NB4 (cell line): ENCODE measurements at places on chromosomes 5 and 9.

- DNase-seq, result no peak
These were observed 10.1 kb downstream of the PHF2 start for GRCh38 chr9:93586290-93587057.

DNA sequence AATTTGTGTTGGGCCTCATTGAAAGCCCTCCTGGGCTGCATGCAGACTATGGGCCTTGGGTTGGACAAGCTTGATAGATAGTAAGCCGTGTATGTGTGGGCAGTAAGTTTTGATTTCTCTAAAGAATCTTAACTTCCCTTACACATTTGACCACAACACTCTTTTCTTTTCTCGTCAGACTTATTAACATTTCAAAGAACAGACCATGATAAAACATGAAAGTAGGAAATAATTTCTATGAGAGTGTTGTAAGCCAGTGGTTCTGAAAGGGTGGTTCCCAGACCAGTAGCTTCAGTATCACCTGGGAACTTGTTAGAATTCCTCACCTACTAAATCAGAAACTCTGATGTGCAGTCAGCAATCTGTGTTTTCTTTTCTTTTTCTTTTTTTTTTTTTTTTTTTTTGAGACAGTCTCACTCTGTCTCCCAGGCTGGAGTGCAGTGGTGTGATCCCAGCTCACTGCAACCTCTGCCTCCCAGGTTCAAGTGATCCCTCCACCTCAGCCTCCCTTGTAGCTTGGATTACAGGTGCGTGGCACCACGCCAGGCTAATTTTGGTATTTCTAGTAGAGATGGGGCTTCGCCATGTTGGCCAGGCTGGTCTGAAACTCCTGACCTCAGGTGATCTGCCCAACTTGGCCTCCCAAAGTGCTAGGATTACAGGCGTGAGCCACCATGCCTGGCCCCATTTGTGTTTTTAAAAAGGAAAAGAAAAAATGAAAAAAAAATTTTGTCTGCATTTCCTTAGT, 20.0 kb upstream of the GCNT1 start:
- no peak for DNase-seq

GRCh38 chr9:129445794-129446306, 175.1 kb downstream of the C9orf50 start:
- no peak for DNase-seq

DNA sequence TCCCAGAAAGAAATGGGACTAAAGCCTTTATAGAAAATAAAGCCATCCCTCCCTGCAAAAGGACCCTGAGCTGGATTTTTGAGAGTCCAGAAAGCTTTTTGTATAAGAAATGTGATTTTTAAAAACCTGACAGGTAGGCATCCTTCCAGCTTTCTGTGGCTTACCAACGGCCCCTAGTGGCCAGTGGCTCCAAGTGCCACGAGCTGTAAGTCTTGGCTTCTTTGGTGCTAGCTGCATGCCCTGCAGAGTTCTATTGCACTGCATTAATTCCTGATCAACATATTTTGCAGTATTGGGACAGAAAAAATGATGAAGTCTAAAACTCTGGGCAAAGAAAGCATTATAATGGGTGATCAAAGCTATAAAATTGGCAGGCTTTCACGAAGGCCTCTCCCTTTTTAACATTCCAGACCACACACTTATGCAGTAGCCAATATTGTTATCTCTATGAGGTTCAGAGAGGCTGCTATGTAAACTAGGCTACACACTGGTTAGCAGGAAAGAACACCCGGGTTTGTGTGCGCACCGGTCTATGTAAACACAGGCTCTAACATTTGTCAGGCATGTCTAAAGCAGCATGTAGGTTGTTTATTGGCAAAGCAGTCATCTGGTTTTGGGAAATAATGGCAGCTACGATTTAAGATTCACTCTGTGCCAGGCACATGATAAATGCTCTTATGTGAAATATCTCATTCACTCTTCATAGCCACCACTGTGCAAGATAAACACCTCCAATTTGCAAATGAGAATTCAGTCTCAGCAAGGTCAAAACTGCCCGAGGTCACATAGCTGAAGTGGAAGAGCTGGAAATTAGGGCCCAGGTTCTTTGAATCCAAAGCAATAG, 55.2 kb downstream of the NMUR2 start:
- peak; percentile 38 for DNase-seq

DNA sequence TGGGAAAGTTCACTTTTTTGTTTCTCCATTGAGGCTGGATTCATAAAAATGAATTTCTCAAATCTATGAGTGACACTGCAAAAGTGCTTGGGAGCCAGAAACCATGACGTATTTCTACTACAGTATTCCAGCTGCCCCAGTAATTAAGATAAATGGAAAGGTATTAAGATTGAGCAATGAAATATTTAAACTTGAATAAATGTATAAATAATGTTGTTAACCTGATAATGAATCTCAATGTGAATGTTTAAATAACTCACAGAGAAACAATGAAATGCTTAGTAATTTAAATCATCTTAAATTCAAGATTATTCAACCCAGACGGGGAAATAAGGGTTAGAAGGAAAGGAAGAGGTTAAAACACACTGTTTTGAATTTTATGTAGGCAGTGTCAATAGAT, 11.2 kb upstream of the SRP19 start:
- no peak for DNase-seq

DNA sequence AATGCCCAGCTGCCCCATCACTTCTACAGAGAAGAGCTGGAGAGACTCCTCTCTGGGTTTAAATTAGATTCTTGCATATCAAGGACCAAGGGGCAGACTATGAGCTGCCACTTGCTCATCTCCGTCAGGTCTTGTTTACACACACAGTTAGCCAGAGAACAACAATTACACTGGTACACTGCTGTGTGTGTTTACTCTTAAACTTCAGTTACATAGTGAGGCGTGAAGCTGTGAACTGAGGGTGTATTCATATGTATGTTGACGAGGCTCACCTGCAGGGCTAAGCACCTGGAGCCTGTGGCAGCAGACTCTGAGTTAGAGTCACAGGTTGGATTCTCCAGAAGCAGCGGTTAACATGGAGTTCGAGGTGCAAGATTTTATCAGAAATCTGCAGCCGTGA, 155.4 kb upstream of the ANKH start:
- no peak for DNase-seq

DNA sequence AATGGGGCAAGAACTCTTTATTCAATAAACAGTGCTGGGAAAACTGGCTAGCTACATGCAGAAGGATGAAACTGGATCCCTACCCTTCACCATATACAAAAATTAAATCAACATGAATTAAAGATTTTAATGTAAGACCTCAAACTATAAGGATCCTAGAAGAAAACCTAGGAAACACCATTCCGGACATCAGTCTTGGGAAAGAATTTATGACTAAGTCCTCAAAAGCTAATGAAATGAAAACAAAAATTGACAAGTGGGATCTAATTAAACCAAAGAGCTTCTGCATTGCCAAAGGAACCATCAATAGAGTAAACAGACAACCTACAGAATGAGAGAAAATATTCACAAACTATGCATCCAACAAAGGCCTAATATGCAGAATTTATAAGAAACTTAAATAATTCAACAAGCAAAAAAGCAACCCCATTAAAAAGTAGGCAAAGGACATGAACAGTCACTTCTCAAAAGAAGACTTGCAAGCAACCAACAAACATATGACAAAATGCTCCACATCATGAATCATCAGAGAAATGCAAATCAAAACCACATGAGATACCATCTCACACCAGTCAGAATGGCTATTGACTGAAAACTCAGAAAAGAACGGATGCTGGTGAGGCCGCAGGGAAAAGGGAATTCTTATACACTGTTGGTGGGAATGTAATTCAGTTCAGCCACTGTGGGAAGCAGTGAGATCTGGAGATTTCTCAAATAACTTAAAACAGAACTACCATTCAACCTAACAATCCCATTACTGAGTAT, 104.3 kb upstream of the MAP3K1 start:
- DNase-seq, result no peak

- DNase-seq, result no peak
These were observed 188.5 kb downstream of the CACNA1B start for GRCh38 chr9:138066049-138066448.

DNA sequence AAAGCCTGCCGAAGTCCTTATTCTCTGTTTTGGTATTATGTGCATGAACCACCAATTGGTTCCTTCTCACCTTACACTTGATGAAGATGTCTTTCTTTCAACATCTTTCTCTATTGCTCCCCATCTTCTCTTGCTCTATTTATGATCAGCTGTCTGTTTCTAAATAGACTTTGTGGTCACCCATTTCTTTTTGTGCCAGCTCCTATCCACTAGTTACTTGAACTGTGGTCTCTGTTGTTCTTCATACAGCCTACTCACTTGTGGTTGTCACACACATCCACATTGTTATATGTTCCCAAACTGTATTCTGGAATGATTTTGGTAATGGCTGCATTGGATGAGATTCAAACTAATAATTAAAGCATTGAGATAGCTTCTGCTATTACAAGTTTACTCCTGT, 11.4 kb downstream of the VCAN start:
- DNase-seq, result no peak

GRCh38 chr5:11903121-11903613, 1.1 kb downstream of the CTNND2 start:
- DNase-seq, result no peak

GRCh38 chr5:116521173-116521872, 53.3 kb downstream of the SEMA6A start:
- DNase-seq, result no peak

GRCh38 chr5:60685700-60686099, 14.3 kb downstream of the DEPDC1B start:
- DNase-seq, result peak; percentile 54

DNA sequence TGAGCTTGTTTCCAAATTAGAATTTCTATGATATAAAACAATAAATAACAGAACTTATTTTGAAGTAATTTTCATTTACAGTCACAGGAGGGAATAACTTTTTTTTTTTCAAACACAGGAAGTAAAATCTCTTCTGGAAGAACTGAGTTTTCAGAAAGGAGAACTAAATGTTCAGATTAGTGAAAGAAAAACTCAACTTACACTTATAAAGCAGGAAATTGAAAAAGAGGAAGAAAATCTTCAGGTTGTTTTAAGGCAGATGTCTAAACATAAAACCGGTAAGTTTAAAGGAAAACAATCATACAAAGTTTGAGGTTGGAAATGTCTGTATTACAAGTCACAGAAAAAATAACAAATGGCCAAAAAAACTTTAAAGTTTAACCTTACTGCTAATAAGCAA, 41.6 kb downstream of the RAB14 start:
- peak; percentile 56 for DNase-seq

GRCh38 chr5:133524666-133525065, 87.7 kb downstream of the FSTL4 start:
- no peak for DNase-seq

GRCh38 chr5:56465769-56466135, 232.6 kb upstream of the ANKRD55 start:
- DNase-seq, result no peak

GRCh38 chr9:21381448-21382339, 3.5 kb downstream of the IFNA2 start:
- peak; percentile 94 for DNase-seq

DNA sequence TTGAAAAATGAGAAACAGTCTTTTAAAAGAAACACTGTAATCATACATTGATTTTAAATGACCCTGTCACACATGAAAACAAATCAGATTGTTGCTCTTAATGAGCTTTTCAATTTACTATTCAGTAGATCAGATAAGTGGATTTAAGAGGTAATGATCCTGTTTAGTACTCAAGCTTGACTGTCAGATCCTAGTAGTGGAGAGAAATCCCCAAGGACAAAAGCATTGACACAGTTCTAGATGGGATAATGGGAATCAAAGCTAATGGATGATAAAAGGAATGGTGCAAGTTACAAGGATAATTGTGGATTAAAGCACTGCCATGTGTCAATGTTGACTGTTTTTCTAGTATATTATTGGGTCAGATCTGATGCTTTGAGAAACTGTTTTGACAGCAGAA, 142.3 kb upstream of the TLX3 start:
- no peak for DNase-seq

GRCh38 chr9:6910032-6910431, 152.3 kb downstream of the KDM4C start:
- DNase-seq, result peak; percentile 51

DNA sequence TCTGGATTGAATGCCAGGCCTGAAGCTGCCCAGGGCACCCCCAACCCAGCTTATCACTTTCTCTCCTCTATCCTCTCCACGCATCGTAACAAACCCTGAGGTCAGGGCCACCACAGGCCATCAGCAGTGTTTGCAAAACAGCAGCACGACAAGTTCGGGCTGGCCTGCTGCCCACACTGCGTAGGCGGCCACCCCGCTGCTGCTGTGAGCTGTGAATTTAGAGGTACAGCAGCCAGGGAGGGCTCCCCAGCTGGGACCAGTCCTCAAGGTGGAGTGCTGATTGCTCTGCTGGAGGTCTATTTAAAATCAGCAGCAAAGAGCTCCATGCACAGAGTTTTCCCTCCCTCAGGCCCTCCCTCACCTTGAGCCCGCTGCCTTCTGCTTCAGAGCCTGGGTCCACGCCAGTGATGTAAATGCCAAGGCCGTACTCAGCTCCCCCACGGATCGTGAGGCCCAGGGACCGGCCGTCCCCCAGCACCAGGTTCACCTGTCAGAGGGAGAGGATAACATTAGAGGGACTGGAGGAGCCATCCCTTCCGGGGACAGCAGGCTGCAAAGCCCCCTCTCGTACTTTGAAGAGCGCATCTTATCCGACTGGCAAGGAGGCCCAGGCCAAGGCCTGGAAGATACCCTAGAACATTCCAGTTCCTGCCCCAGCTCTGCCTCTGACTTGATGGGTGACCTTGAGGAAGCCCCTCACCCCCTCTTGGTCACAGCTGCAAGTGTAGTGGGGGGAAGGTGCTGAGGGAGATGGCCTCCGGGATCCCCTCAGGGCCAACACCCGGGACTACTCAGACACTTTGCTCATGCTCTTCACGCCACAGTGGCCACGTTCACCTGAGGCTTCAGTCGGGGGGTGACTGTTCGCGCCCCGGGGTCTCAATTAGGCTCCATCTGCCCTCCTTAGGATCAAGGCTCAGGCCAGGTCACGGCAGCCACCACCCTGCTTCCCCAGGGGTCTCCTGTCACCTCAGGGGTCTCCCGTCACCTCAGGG, 39.1 kb downstream of the WHRN start:
- DNase-seq, result no peak

DNA sequence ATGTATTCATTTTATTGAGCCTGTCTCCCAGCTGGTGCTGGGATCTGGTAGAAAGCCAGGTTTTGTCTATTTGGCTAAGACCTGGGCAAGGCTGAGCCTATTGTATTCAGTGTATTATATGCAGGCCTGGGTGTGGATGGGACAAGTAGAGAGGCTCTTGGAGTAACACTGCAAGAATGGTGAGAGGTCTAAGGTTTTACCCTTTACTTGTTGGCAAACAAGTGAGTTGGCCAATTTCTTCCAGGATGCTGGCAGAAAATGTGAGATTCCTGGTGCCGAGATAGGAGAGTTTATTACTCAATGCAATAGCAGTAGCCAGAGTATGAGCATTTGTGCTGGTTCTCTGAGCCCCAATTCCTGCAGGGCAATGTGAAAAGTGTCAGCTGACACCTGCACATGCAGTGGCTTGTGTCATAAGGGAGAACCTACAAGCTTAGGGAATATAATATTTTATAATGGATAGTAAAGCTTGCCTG, 141.7 kb upstream of the PRLR start:
- no peak for DNase-seq

DNA sequence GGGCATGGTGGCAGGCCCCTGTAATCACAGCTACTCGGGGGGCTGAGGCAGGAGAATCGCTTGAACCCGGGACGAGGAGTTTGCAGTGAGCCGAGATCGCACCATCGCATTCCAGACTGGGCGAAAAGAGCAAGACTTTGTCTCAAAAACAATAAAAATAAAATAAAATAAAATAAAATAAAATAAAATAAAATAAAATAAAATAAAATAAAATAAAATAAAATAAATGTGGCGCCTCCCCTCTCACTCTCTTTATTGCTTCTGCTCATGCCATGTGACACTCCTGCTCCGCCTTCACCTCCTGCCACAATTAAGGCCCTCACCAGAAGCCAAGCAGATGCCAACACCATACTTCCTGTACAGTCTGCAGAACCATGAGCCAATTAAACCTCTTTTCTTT, 3.8 kb upstream of the SHC3 start:
- DNase-seq, result no peak
